Stimulated activated CD4-positive, alpha-beta T cell treated with anti-CD3 and anti-CD28 coated beads, Interleukin-15, amount 100 ng/mL, for 1 hour (primary cell): ENCODE measurements at places on chromosomes 2 and 18.

DNA sequence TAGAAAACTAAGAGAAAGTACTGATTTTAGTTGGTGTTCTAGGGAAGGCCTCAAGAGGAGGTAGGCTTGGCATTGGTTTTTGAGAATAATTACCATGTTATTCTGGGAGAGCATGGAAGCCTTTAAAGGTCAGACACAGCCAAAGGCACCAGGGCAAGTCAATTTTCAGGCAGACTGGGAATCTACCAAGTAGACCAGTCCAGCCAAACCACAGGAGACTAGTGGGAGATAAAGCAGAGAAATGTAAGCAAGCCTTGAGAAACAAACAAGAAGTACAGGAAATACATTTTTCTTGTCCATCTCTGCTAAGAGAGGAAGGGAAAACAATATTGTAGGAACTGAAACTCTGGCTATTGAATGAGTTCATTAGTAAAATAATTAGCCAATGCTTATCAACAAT is 5.5 kb upstream of the CCDC68 start:
- DNase-seq, result no peak

GRCh38 chr2:159292157-159292556 is 5.7 kb upstream of the WDSUB1 start:
- DNase-seq, result no peak

DNA sequence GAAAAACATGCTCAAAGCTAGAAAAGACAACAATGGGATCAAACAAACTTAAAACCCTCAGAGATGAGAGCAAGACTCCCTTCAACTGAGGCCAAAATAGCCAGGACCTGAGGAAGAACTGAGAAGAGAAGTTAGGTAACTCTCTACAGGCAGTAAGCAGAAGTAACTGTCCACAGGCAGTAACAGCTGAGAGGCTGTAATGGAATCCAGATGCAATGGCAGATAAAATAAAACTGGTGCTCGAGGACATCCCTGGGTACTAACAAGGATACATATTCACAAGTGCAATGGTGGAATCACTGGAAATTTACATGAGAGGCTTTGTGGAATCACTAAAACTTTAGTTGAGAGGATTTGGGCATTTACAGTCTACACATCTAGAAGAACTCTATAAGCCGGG is 30.4 kb upstream of the C2orf66 start:
- no peak for DNase-seq

DNA sequence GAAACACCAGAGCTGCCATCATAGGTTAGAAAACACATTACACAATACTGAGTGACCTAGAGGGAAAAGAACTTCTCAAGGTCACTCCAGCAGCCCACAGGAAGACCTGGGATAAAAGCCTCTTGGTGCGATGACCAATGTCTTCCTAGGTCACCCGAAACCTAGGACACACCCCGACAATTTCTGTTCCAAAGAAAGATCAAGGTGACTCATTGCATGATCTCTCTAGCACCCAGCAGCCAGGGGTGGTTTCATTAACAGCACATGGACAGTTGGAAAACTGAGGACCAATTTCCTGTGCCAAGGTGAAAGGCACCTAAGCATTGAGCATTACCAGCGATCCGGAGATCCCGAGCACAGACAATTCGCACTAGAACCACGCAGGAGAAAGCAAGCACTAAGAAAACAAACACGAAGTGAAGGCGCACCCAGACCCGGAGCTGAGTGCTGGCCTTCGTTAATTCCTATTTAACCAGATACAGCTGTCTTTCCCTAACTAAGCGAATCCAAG is 1.5 kb downstream of the CACNB4 start:
- DNase-seq, result no peak

- no peak for DNase-seq
Observed at GRCh38 chr2:39093218-39093898, 27.5 kb downstream of the SOS1 start.
